ENCODE measurements at places on chromosomes 5 and 9. TPM values are rescaled to one million over a fixed set of nuclear protein-coding genes. Genes with fewer than 3 reads are reported as not detected.

Gene SEC61B
- 73.2 TPM for total RNA-seq

Gene ISOC1
- 16.1 TPM for total RNA-seq

Gene IL9
- not detected for total RNA-seq

Gene KCNV2
- not detected for total RNA-seq

Gene MAP1B
- 21.7 TPM for total RNA-seq

Gene MZB1
- total RNA-seq, result not detected

Gene PCDHA10
- 1.8 TPM for total RNA-seq

Gene PTGS1
- total RNA-seq, result 1.1 TPM

Gene BHMT2
- not detected for total RNA-seq

Gene GCNT1
- total RNA-seq, result 1.5 TPM

Gene ZNF354C
- 3.2 TPM for total RNA-seq

Gene FGF1
- 3.1 TPM for total RNA-seq

All from A375 (cell line).